ENCODE measurements at places on chromosomes 4 and X.

DNA sequence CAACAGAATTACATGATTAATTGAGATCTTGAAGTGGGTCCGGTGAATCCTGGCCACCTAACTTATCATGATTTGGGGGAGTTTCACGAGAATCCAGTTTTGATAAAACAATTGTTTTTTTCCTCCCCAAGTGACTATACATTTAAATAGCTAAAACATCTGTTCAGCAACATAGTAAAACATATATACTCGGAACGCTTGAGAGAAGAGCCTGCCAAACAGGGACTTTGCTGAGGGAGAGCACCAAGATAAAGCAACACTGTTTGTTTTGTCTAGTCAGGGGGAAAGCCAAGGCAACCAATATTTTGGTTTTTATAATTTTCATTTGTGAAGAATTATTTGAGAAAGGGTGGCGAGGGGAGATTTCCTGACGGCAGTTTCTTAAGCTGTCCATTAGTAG lies 381 bp downstream of the PHEX start:
- DNase-seq, result no peak

- no peak for DNase-seq
Measured at GRCh38 chrX:137549073-137549472, 16.9 kb upstream of the ZIC3 start.

DNA sequence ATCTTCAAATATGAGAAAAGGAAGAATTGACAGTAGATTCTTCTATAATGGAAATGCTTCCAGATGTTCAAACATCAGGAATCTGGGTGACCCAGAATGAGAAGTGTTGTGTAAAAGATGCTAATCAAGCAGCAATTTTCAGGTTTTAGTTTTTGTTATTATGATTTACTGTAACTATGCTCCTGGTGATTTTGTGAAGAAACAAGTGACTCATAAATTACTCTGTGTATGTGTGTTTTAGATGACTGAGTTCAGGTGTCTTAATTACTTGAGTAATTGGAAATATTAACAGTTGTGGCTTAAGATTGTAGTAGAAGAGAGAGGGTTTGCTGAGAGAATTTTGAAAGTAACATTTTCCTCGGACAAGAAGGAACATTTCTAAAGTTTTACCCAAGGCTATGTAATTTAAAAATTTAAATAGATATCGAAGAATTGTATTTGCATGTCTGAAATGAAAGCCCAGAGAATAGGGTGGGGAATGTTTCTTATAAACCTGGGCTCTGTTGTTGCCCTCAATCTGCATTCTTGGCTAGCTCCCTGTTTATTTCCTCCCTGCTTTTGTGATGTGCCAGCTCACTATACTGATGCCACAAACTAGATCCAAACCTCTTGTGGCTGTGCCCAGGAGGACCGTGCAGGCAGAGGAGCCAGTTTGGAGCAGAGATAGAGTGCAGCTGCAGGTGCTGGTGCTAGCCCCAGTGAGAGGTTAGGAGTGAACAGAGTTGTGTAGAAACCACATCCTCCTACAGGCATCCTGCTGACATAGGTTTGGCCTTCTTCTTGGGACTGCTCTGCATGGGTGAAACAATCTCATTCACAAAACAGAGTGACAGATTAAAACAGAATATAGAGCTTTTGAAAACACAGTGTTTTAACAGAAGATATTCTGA lies 25.4 kb upstream of the TNIP3 start:
- peak; percentile 70 for DNase-seq

GRCh38 chr4:184850431-184851199 lies 24.8 kb upstream of the ACSL1 start:
- peak; percentile 30 for DNase-seq

- peak; percentile 43 for DNase-seq
Measured at GRCh38 chrX:1231850-1232465, 19.5 kb upstream of the CRLF2 start.

- no peak for DNase-seq
Measured at GRCh38 chrX:97431281-97431680, 547.6 kb downstream of the RPA4 start.

GRCh38 chr4:140326395-140326993 lies 47.0 kb upstream of the SCOC start:
- DNase-seq, result peak; percentile 32
